ENCODE measurements at places on chromosomes 7 and 10.

- no peaks in the 10 kb centered on the region for H3K27me3 ChIP-seq
- H3K4me1 ChIP-seq = no peaks in the 10 kb centered on the region
- H3K4me3 ChIP-seq = no peak overlapping the region
- H3K27ac ChIP-seq = no peak overlapping the region
- DNase-seq = no peak
- no peaks in the 10 kb centered on the region for H3K36me3 ChIP-seq
These were observed 121.8 kb downstream of the WDR37 start for GRCh38 chr10:1177936-1178335.

DNA sequence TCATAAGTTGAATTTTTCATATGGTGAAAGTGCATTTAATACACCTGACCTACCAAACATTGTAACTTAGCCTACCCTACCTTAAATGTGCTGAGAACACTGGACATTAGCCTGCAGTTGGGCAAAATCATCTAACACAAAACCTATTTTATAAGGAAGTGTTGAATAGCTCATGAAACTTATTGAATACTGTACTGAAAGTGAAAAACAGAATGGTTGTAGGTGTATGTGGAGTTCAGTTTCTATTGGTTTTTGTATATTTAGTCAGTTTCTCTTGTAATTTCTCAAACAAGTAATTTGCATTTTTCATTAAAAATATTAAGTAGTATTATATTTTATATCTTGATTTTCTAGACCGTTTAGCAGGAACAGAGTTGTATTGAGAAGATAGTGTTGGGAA lies 15.3 kb downstream of the CCDC7 start:
- no peak for DNase-seq
- H3K27ac ChIP-seq = no peak overlapping the region
- H3K36me3 ChIP-seq = 0 out of 2 replicates have a peak, but pooled peaks cover 4% of the 10 kb centered on the region
- no peaks in the 10 kb centered on the region for H3K4me1 ChIP-seq
- H3K4me3 ChIP-seq = no peak overlapping the region
- H3K27me3 ChIP-seq = no peaks in the 10 kb centered on the region

DNA sequence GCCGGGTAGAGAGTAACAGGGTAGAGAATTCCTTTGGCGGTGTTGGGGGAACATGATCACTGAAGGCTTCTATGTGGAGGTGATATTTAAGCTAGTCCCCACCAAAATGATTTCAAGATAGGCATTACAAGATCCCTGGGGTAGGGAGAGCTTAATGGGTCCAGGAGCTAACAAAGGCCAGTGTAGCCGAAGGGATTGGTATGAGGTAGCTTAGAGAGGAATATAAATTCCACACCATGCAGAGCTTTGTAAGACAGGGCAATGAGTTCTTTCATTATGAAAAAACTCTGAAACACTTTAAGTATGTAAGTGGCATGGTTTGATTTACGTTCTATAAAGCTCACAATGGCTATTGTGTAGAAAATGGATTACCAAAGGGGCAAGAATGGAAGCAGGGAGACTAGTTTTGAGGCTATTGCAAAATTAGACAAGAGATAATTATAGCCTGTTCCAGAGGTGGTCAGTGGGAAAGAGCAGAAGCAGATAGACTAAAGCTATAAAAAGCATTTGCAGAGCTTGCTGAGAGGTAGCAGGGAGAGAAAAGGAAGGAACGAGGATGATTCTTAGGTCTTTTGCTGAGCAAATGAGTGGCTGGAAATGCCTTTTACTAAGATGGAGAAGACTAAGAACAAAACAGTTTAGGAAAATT lies 119.7 kb upstream of the SLC25A13 start:
- H3K27me3 ChIP-seq = no peaks in the 10 kb centered on the region
- H3K4me1 ChIP-seq = no peaks in the 10 kb centered on the region
- no peaks in the 10 kb centered on the region for H3K36me3 ChIP-seq
- H3K4me3 ChIP-seq = no peak overlapping the region

GRCh38 chr7:101169110-101169837 lies 3.9 kb upstream of the VGF start:
- H3K27ac ChIP-seq = no peak overlapping the region
- peaks cover 29% of the 10 kb centered on the region for H3K4me1 ChIP-seq
- no peaks in the 10 kb centered on the region for H3K36me3 ChIP-seq
- H3K4me3 ChIP-seq = no peak overlapping the region
- DNase-seq = no peak
- H3K27me3 ChIP-seq = peaks cover 75% of the 10 kb centered on the region

GRCh38 chr7:50304129-50304910 lies at the start of gene IKZF1:
TSS of gene IKZF1 (plus strand) at chr7:50304716. CDS start at chr7:50319062, 14,346 bp downstream.
- no peak for DNase-seq
- peaks cover 83% of the 10 kb centered on the region for H3K27me3 ChIP-seq
- no peaks in the 10 kb centered on the region for H3K36me3 ChIP-seq
- H3K4me1 ChIP-seq = no peaks in the 10 kb centered on the region
- peak within 1 kb of the TSS; percentile 20 for H3K4me3 ChIP-seq

DNA sequence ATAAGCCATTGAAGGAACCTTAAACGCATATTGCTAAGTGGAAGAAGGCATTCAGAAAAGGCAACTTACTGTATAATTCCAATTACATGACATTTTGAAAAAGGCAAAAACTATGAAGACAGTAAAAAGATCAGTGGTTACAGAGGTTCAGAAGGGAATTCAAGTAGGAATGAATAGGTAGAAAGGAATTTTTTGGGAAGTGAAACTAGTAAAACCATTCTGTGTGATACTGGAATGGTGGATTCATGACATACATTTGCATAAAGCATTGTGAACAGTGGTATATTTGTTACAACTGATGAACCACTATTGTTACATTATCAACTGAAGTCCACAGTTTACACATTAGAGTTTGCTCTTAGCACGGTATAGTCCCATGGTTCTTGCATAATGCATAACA lies 114.2 kb upstream of the GPR22 start:
- H3K4me1 ChIP-seq = no peaks in the 10 kb centered on the region
- no peak overlapping the region for H3K4me3 ChIP-seq
- no peak overlapping the region for H3K27ac ChIP-seq
- H3K27me3 ChIP-seq = no peaks in the 10 kb centered on the region

DNA sequence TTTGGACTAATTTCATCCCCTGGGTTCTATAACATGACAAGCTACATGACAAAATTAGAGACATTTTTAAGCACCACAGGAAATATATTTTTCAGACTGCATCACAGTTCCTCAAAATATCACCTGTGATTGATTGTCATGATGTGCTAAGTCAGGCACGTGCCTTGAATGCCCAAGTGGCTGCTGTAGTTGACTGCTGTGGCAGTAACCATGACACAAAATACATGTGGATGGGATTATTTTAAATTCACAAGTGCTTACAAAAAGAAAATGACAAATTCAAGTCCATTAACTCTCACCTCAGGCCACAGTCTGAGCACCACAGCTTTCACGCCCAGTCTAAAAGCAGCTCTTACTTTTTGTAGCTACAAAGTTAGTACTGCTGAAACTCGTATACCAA lies 45.5 kb downstream of the TNPO3 start:
- no peaks in the 10 kb centered on the region for H3K27me3 ChIP-seq
- H3K4me3 ChIP-seq = no peak overlapping the region
- peaks cover 73% of the 10 kb centered on the region for H3K36me3 ChIP-seq
- no peak for DNase-seq

- no peak overlapping the region for H3K4me3 ChIP-seq
- H3K27me3 ChIP-seq = no peaks in the 10 kb centered on the region
- DNase-seq = no peak
- H3K27ac ChIP-seq = no peak overlapping the region
These were observed 298.6 kb downstream of the PRPF18 start for GRCh38 chr10:13885238-13885990.

All from RWPE2 (cell line).